Naive thymus-derived CD8-positive, alpha-beta T cell (primary cell): ENCODE measurements at places on chromosomes 7 and 10.

- DNase-seq = no peak
These were observed 218.6 kb downstream of the CELF2 start for GRCh38 chr10:11236234-11236633.

DNA sequence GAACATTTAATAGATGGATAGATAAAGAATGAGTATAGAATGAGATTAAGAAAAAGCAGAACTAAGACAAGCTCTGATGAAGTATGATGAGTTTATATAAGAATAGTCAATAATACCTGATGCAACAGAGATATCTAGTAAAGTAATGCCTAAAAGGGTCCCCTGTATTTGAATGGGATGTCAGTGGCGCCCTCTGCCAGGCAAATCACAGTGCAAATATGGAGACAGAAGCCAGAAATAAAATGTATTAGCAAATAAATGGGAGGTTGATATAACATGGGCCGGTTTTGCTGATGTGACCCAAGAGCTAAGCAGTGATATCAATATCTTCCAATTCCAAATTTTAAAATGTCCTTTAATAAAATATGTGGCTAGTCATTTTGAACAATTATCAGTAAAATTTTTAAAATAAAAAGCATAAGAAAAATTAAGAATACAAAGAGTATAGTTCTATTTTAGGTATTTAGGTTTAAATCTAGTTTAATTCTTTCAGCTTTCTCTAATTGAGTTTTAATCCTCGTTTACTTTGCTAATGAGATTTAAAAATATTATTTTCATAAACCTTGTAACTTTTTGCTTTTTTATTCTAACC lies 62.6 kb downstream of the ADK start:
- peak; percentile 56 for DNase-seq

GRCh38 chr10:123760356-123761037 lies 94.3 kb downstream of the GPR26 start:
- no peak for DNase-seq

DNA sequence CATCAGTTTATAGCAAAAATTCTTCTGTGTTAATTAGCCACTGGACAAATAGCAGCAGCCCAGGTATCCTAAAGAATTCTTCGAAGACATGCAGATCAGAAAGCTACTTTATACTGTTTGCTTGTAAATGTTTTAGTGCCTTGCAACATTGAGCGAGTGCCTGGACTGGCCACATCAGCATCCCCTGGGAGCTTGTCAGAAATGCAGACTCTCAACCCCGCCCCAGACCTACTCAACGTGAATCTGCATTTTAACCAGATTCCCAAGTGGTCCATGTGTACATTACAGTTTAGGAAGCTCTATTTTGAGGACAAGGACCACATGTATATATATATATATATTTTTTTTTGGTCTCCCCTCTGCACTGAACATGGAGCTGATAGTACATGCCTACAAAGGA lies 18.5 kb upstream of the PLEKHS1 start:
- DNase-seq = no peak

- DNase-seq = no peak
These were observed 44.8 kb downstream of the MYOF start for GRCh38 chr10:93437086-93437945.

DNA sequence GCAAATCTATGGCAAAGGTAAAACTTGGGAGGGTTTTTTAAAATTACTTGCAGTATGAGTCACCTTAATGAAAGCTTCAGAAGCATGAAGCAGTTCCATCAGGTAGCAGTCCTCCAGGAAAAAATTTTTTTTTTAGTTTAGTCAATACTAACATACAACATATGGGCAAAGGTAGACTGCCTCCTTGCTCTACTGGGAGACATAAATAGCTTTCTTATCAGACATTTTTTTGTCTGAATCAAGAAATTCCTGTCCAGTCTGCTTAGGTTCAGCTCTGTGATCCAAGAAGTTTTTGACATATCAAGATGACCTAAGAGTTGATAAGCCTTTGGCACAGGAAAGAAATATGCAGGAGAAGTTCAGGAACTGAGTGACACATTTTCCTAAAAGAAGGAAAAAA lies 171.5 kb upstream of the TCF7L2 start:
- no peak for DNase-seq

DNA sequence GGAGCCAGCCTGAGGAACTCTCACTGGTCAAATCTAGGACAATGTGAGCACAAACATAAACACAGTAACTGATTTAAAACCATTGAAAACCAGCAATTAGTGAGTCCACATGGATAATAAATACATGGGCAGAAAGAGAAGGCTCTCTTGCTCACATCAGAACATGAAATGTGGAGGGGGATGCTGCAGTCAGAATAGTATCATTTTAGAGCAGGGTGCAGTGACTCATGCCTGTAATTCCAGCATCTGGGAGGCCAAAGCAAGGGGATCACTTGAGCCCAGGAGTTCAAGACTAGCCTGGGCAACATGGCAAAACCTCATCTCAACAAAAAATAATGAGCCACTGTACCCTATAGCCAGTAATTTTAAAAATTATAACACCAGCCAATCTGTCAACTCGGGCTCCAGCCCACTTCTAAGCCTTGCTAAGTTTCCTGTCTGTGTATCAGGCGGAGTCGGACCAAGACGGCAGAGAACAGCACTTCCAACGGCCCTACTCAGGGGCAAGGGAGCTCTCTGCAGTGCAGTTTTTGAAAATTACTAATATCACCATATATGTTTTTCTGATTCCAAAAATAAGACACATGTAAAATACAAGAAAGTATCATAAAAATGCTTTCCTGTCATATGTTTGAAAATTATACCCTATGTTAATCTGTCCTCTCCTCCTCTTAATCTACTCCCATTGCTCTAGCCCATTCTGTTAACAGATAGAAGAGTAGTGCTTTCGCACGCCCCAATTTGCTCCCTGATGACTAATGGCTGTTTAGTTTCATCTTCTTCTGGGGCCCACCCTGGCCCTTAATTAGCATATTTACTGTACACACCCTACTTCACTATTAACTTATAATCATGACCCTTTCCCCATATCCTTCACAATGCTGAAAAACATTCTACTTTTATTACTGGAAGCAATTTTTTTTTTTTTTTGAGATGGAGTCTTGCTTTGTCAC lies 17.1 kb downstream of the URGCP start:
- peak; percentile 9 for DNase-seq

DNA sequence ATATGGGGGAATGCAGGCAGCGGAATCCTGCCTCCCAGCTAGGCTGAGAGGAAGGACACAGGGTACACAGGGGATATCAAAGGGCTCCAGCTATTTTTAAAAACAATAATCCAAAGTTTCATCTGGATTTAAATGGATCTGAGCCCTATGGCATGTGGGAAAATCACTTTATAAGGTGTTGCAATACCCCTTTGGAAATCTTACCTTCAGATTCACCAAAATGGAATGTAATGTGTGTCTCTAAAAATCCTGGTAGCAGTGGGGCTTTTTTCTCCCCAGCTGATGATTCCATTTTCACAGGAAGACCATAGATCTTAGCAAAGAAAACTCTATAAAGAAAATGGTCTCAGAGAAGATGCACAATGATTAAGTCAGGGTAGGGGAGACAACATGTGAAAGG lies 722.2 kb downstream of the PARD3 start:
- no peak for DNase-seq

- DNase-seq = no peak
These were observed 103.0 kb downstream of the MYOF start for GRCh38 chr10:93378997-93379730.

GRCh38 chr7:16970732-16971482 lies 89.1 kb upstream of the AGR3 start:
- DNase-seq = no peak

DNA sequence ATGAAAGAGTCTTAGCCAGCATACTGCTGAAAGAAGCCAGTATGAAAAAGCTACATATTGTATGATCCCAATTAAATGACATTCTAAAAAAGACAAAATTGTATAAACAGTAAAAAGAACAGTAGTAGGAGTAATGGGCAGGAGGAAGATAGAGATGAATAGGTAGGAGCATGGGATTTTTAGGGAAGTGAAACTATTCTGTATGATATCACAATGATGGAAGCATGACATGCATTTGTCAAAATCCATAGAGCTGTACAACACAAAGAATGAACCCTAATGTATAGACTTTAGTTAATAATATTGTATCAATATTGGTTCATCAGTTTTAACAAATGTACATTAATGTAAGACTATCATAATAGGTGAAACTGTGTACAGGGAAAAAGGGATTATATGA lies 147.9 kb downstream of the IMMP2L start:
- DNase-seq = no peak

DNA sequence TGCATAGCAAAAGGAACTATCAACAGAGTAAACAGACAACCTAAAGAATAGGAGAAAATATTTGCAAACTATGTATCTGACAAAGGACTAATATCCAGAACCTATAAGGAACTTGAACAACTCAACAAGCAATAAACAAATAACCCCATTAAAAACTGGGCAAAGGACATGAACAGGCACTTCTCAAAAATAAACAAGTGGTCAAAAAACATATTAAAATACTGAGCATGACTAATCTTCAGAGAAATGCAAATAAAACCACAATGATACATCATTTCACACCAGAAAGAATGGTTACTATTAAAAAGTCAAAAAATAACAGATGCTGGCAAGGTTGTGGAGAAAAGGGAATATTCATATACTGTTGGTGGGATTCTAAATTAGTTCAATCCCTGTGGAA lies 17.1 kb downstream of the MAGI2 start:
- DNase-seq = no peak

DNA sequence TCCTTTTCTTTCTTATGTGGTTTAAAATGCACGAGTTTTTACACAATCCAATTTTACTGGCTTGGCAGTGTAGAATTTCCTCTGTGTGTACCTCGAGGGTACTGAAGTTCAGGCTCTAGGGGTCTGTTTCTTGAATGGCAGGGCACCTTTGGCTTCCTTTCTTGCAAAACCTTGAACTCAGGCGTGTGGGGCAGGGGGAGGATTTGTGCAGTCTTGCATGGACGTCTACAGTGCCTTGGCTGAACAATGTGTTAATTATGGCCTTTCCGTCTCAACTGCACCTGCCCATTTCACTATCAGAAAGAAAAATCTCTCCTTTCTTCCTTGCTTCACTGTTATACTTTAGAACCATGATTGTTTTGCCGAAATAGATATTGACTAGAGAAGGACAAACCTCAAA lies 570.9 kb downstream of the INHBA start:
- DNase-seq = no peak

DNA sequence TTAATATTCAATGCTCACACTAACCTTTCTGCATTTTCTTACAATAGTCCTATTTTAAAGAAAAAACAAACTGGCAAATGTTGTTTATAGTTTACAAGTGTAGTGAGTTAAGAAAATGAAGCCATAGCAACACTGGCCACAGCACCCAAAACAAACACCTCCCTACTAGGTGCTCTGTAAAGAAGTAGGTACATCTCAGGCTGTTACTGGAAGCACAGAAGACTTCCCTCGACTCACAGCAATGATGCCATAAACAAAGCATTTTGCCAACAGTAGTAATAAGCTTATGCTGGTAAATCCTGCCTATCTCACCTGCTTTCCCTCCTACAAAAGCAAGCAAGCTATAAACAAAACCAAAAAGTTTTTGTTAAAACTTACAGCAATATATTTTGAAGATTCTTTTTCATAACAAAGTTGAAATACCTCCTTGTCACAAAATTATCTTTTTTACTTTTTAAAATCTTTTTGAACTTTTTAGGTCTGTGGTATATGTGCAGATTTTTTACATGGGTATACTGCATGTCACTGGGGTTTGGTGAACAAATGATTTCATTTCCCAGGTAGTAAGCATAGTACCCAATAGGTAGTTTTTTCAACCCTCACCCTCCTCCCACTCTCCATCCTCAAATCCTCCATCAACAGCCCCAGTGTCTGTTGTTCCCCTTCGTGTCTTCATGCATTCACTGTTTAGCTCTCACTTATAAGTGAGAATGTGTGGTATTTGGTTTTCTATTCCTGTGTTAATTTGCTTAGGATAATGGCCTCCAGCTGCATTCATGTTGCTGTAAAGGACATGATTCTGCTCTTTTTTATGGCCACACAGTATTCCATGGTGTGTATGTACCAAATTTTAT lies 28.4 kb downstream of the COA1 start:
- DNase-seq = no peak

- peak; percentile 52 for DNase-seq
These were observed 55.1 kb upstream of the ZPBP start for GRCh38 chr7:50147951-50148808.

GRCh38 chr7:27586825-27587224 lies 75.9 kb downstream of the HIBADH start:
- DNase-seq = no peak

GRCh38 chr7:93364806-93365205 lies 132.6 kb downstream of the VPS50 start:
- DNase-seq = no peak

GRCh38 chr10:100742076-100742771 lies 3.2 kb upstream of the PAX2 start:
- DNase-seq = no peak

DNA sequence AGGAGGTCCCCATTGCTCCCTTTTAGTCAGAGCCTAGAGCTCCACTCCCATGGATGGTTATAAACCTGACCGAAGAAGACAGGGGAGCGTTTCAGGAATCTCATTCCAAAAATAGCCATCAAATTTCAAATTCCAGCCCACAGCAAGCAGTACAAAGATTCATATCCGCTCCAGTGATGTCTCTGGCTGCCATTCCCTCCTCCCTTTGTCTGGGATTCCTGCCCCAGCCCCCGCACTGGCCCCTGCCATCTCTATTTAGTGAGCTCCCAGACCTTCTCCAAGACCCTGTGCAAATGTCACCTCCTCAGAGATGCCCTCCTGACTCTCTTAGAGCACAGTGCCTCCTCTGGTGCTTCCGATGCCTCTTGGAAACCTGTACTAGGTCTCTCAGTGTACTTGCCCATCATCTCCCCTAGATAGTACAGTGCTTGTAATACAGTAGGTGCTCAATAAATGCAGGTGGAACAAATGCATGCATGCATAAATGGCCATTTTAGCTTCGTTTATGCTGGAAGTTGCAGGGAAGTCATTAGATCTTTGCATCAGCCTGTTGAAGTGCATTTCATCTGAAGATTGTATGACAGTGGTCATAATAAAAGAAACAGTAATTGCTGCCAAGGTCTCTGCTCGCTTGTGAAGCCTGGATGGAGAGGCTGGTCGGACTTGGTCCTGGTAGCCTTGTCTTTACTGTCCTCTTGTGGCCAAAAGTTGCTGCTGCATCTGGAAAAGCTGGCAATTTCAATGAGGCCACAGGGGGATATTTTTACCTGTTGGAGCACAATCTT lies 32.0 kb upstream of the HABP2 start:
- DNase-seq = no peak

- DNase-seq = no peak
These were observed 8.3 kb upstream of the OCM start for GRCh38 chr7:5872326-5872725.
